Activated naive CD4-positive, alpha-beta T cell treated with anti-CD3 and anti-CD28 coated beads for 36 hours (primary cell): ENCODE measurements at places on chromosomes 11 and 22. TPM values are rescaled to one million over a fixed set of nuclear protein-coding genes. Genes with fewer than 3 reads are reported as not detected.

- no peak for DNase-seq
Observed at GRCh38 chr11:115251126-115251525, 253.1 kb downstream of the CADM1 start.

CYP2D6 gene
- 1.4 TPM for total RNA-seq

SYT12 gene
- not detected for total RNA-seq

GRCh38 chr11:16081382-16082094 lies 274.8 kb downstream of the SOX6 start:
- no peak for DNase-seq

DNA sequence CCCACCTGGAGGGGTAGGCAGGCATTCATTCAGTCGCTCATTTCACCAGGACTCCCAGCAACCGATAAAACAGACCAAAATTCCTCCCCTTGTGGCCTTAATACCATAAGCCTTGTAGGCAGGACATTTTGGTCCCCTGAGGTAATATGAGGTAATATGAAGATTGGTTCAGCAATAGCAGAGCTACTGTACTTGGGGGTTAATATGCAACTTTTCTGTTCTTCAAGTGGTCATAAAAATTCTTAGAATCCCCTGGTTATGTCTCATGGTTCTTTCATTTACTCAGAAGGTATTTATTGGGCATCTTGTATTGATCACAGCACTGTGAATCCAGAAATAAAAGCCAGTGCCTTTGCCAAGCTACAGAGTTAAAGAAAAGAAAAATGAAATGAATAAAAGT lies 29.8 kb downstream of the SHISA8 start:
- no peak for DNase-seq

CHRNA10 gene
- 0.44 TPM for total RNA-seq

F2 gene
- total RNA-seq = not detected

- no peak for DNase-seq
Observed at GRCh38 chr11:57444362-57445121, 15.8 kb upstream of the RTN4RL2 start.

DNA sequence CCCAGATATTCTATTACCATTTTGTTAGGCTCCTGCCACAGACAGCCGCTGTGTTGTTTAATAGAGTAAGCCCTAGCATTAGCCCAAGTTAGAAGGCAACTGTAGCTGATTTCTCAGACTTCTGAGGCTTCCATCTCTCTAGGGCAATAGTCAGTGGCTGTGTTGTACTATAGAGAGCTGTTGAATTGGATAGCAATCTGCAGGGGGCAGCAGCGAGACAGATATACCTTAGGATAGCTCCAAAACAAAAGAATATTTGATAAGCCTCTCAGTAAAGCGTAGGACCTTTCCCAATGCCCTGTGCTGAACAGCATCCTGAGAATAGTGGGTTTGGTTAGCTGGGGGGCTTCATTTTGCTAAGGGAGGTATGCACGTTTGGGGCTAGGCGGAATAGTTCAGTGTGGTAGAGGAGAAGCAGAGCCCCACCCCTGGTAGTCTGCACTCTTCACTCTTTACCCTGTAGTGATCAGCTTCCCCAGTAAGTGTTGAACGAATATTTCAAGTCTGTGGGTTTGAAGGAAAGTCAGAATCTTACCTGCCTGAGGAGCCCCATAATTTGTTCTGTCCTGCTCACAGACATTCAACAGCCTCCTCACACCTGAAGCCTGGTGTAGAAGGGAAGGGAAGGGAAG lies 515.1 kb downstream of the INSC start:
- peak; percentile 31 for DNase-seq

DNA sequence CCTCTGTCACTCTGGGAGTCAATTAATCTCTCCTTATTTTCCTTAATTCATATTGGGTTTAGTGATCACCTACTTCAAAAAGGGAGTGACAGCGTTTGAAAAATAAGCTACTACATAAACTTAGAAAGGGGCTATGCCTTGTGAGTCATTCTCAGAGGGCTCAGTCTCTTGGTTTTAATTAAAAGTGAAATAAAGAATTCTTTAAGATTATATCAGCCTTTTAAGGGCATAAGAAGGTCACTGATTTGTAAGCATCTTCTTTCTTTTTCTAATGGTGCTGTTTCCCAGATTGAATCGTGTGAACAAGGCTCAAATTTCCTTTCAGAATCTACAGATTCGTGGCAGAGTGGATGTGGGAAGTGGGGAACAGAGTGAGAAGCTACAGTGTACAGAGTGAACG lies 636.2 kb upstream of the CCDC90B start:
- DNase-seq = no peak

GRCh38 chr11:58919980-58920379 lies 19.3 kb upstream of the GLYATL1 start:
- no peak for DNase-seq

UPK3A gene
- not detected for total RNA-seq

GRCh38 chr11:81829976-81830375 lies 903.7 kb downstream of the FAM181B start:
- DNase-seq = no peak

DNA sequence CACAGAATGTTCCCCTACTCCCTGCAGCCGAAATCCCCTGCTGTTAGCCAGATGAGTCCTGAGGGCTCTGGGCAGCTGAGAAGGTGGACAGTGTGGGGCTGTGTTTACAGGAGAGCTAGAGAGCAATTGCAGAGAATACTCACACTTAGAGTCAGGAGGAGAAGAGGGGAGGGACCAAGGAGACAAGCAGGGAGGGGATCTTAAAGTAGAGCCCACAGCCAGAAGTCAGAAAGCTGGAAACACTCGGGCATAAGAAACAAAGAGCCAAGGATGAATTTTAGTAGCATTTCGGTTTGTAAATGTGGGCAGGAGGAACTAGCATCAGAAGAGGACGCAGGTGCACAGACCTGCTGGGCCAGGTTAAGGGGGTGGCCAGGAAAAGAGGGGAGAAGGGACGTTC lies 1435.9 kb downstream of the BRD1 start:
- DNase-seq = no peak

- DNase-seq = no peak
Observed at GRCh38 chr22:27660306-27660705, 141.2 kb downstream of the MN1 start.

GRCh38 chr11:82750643-82751139 lies 17.0 kb upstream of the FAM181B start:
- peak; percentile 53 for DNase-seq

- peak; percentile 52 for DNase-seq
Observed at GRCh38 chr11:108498046-108498815, at the start of gene POGLUT3. TSS of gene POGLUT3 (minus strand) at chr11:108498384. CDS start at chr11:108498366, 18 bp downstream.

SHANK3 gene
- 0.07 TPM for total RNA-seq

REXO2 gene
- 51.4 TPM for total RNA-seq

OR4S1 gene
- not detected for total RNA-seq
